ENCODE measurements at places on chromosomes 5 and 9.

GRCh38 chr9:124297551-124297901 lies 39.8 kb downstream of the NEK6 start:
- peak; percentile 74 for DNase-seq

GRCh38 chr5:36199620-36200019 lies 42.1 kb downstream of the NADK2 start:
- no peak for DNase-seq

GRCh38 chr9:37957664-37957953 lies 53.7 kb upstream of the SLC25A51 start:
- DNase-seq, result no peak

DNA sequence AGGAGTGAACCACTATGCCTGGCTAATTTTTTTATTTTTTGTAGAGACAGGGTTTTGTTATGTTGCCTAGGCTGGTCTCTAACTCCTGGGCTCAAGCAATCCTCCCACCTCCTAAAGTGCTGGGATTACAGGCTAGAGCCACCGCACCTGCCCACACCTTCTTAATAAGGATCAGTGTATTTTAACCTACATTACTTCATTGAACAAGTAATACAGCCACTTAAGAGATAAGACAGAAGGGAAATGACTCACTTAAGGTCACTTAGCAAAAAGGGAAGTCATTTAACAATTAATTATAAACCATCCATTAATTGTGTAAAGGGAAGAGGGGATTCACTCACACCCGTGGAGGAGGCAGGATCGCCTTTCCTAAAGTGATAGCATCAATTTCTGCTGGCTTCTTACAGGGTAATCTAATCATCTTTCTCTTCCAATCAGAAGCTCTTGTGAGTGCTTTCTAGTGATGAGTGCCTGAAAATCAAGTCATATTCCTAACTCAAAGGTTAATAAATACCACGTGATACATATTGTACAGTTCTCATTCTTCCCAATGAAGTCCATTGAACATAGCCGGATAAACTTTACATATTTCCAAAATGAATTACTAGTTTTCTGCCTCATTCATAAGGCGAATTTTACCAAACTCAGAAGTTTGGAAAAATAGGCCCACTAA lies 3.5 kb downstream of the FBXW11 start:
- no peak for DNase-seq

DNA sequence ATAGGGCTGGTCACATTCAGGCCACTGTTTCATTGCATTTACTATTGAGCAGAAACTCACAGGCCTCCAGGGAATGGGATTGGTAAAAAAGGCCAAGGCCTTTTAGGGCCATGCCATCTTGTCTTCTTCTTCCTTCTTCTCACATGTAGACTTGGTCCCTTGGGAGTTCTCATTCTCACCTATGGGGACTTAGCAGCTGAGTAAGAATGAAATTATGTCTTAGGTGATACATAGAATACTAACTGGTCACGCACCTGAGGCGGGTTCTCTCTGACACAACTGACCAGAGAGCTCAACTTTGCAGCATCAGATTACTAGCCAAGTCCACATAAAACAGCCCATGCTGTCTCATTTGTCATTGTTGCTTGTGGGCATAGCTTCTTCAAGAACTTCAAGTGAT lies 641.8 kb downstream of the EFNA5 start:
- no peak for DNase-seq

DNA sequence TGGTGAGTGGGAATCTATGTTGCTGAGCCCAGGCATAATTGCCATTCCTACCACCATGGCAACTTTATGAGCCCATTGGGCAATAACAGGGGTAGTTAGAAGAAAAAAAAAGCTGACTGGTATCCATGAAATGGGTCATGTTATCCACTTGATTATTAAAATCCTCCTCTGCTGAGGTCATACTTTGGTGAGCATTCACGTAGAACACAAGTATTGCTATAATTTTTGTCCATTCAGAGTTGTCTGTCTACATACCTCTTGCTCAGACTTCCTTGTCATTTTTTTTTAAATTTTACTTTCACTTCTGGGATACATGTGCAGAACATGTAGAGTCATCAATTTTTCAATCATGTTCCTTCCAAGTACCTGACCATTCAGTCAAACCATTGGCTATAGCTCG lies 780.8 kb upstream of the ARRDC3 start:
- DNase-seq, result no peak

DNA sequence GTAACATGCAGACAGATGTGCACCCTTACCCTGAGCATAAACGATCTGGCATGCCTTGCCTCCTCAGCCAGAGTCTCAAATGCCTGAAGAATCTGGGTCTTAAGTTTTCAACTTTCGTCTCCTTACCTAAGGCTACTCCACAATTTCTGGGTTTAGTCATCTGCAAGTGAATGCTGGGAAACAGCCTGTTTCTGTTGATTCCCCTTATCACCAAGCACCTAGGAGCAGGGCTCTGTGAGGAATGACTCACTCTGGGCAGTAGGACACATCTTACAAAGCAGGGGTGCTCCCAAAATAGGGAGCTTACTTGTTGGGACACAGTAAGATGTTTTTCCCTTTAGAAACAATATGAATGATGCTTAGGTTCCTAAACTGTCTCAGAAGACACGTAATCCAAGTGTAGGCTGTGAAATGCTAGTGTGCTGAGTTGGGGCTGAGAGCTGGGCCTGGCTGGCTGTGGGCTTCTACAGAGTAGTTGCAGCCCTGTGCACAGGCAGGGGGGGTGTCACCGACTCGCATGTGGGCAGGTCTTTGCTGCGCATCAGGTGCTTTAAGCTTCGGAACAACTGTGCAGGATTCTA lies 58.0 kb downstream of the DAP start:
- DNase-seq, result no peak

DNA sequence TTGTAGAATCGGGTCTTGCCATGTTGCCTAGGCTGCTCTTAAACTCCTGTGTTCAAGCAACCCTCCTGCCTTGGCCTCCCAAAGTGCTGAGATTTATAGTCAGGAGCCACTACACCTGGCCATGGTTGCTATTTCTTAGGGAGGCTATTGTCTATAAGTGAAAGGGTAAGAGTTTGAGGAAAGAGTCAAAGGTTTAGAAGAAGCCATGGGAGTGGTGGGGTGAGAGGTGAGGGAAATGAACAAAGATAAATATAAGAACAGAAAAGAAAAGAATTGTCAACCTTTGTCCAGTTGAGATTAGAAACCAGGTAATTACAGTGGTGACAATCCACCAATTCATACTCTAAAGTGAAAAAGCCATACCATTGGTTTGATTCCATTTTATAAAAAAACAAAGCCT lies 32.6 kb upstream of the RANBP6 start:
- DNase-seq, result no peak

- DNase-seq, result peak; percentile 85
Observed at GRCh38 chr9:115204904-115205453, 87.0 kb upstream of the TNC start.

DNA sequence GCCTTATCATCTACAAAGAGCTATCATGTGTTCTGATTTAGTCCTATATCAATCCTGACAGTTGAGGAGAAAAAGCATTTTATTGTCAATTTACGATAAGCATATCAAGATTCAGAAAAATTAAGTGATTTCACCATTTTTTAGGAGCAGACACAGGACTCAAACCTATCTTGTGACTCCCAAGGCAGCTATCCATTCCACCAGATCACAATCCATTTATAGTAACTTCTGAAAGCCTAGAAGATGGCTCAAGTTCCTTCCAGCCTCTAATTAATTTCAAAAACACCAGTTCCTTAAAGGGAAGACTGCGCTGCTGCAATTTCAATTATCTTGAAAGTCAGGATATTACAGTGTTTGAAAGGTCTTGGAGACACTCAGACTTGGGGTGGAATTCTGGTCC lies 114.3 kb downstream of the EPB41L4A start:
- DNase-seq, result no peak

- DNase-seq, result no peak
Observed at GRCh38 chr5:72988769-72989168, 32.9 kb downstream of the FCHO2 start.

DNA sequence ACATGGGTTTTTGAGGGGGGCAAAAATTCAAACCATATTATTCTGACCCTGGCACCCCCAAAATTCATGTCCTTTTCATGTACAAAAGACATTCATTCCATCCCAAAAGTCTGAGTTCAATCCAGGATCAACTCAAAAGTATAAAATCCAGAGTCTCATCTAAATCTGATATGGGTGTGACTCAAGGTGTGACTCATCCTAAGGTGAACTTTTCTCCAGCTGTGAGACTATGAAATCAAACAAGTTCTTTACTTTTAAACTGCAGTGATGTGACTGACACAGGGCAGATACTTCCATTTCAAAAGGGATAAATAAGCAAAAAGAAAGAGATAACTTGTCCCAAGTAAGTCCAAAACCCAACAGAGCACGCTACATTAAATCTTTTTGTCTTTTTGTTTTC lies 20.6 kb upstream of the CYLC2 start:
- no peak for DNase-seq

- DNase-seq, result no peak
Observed at GRCh38 chr5:61100437-61100836, 61.8 kb downstream of the SMIM15 start.

DNA sequence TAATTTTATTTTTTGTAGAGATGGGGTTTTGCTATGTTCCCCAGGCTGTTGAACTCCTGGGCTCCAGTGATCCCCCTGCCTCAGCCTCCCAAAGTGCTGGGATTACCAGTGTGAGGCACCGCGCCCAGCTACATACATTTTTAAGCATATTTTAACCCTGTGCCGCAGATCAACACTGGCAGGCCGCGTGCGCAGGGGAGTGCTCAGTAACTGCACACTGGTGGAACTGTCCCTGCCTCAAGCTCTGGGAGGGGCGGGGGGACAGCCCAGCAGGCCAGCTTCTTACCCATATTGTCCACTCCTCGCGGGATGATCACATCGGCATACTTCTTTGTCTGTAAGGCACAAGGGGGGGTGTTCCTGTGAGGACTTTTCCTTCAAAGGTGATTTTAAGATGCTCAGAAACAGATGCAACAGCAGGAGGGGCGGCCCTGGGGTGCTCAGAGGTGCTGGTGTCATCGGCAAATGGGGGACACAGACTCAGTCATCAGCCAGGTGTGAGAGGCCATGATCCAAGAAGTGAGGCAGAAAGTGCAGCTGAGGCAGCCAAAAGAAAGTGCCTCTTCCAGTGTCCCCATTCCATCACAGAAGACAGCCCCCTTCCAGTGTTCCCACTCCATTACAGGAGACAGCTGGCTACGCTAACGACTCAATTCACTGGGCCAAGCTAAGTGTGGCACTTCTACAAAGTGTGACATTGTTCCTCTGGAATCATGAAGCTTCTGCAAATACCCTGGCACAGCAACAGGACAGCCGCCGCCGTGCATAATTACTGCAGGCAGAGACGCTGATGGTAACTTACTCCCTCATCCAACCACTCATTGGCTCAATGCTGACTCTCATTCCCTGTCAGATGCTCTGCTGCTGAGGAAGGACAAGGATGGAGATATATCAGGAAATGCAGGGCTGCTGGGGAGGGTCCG lies 5.2 kb downstream of the UCK1 start:
- no peak for DNase-seq
